ENCODE measurements at places on chromosomes 4 and X. TPM values are rescaled to one million over a fixed set of nuclear protein-coding genes. Genes with fewer than 3 reads are reported as not detected.

The ADGRG4 gene
- under 0.01 TPM for polyA plus RNA-seq

The TASL gene
- polyA plus RNA-seq: not detected

The GYPE gene
- polyA plus RNA-seq: 0.36 TPM

The ACE2 gene
- polyA plus RNA-seq: not detected

The FGF13 gene
- not detected for polyA plus RNA-seq

The RAB9B gene
- polyA plus RNA-seq: 0.58 TPM

The HPGDS gene
- not detected for polyA plus RNA-seq

The CT83 gene
- not detected for polyA plus RNA-seq

The UGT2B28 gene
- not detected for polyA plus RNA-seq

The TMEM31 gene
- polyA plus RNA-seq: not detected

The FHDC1 gene
- polyA plus RNA-seq: 0.09 TPM

The PNPLA4 gene
- 10.9 TPM for polyA plus RNA-seq

The SPARCL1 gene
- polyA plus RNA-seq: not detected

The NOX1 gene
- not detected for polyA plus RNA-seq

All from IMR-90 (cell line).